NCI-H1930 (cell line): ENCODE measurements at places on chromosomes 6 and 20.

GRCh38 chr6:98657764-98658163 is 176.6 kb upstream of the POU3F2 start:
- DNase-seq: no peak

GRCh38 chr20:24366336-24367004 is 103.0 kb upstream of the SYNDIG1 start:
- no peak for DNase-seq

- no peak for DNase-seq
Measured at GRCh38 chr6:75935473-75935793, 137.0 kb downstream of the IMPG1 start.

DNA sequence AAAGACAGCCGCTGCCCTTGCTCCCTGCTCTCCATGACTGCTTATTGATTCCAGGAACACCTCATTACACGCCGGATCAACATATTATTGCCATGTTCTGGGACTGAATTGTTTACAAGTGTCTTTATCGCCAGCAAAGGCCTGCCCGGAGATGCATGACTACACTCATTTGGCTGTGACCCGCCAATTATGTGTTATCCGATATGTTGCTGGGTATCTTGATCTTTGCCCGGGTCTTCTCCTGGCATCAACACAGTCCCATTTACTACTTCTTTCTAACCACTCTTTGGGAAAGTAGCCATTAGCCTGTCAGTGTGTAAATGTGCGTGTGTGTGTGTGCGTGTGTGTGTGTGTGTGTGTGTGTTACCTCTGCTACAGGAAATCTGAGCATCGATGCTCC is 15.4 kb downstream of the LINC00237 start:
- no peak for DNase-seq

GRCh38 chr6:11665604-11666326 is 112.8 kb downstream of the ADTRP start:
- DNase-seq: no peak

DNA sequence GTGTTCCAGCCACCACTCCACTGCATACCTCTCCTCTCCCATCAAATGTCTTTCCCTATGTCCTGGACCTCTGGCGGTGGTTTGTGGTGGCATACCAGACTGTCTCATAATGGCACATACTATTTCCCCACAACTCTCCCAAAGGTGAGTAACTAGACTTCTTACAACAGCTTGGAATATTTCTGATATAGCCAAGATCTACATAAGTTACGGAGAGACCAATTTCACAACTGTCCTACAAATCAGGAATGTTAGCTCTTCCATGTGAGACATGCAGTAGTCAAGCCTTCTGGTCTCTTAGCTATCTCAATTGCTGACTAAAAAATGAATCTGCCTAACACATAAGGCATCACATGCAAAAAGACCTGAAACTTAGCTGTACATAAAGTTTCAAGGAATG is 588.9 kb downstream of the RNF144B start:
- DNase-seq: no peak

- DNase-seq: no peak
Measured at GRCh38 chr6:12324099-12324498, 33.9 kb downstream of the EDN1 start.

DNA sequence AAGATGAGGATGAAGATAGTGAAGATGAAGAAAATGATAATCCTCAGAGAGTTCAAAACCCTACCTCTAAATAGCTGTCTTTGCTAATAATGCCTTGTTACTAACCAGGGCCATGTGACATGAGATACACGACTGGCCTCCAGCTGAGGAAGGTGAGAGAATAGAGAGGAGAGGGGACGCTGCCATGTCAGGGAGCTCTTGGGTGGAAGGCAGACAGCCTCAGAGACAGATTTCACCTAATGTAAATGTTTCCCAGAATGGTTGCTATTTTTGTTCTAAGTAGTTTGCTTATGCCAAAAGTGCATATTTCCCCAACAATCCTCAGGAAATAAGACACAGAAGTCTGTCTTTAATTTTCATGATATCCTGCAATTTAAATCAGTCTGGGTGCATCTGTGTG is 138.4 kb downstream of the ELOVL4 start:
- DNase-seq: no peak

GRCh38 chr6:165448210-165448609 is 138.8 kb upstream of the C6orf118 start:
- no peak for DNase-seq

GRCh38 chr20:21033817-21034216 is 72.3 kb downstream of the LINC00237 start:
- DNase-seq: no peak

DNA sequence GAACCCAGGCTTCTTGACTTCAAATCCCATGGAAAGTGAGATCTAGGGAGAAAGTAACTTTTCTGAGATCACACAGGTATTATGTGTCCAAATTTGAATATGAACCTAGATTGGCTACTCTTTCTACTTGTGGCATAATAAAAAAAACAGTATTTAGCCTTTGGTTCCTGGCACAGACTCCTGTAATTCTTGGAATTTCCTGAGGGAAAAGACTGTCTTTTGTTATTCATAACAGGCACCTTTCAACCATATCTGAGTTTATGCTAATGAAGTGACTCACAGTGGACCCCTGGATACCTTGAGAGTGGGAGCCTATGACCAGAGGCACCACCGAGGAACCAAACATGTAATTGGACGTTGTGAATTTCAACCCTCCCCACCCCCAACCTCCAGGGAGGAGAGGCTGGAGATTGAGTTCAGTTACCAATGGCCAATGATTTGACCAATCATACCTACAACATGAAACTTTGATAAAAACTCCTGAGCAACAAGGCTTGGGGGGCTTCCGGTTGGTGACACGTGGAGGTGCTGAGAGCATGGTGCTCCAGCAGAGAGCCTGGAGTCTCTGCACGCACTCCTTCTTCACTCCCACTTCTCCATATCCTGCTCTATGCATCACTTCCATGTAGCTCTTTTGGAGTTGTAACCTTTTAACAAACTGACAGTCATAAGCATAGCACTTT is 48.8 kb downstream of the LAMA4 start:
- no peak for DNase-seq

DNA sequence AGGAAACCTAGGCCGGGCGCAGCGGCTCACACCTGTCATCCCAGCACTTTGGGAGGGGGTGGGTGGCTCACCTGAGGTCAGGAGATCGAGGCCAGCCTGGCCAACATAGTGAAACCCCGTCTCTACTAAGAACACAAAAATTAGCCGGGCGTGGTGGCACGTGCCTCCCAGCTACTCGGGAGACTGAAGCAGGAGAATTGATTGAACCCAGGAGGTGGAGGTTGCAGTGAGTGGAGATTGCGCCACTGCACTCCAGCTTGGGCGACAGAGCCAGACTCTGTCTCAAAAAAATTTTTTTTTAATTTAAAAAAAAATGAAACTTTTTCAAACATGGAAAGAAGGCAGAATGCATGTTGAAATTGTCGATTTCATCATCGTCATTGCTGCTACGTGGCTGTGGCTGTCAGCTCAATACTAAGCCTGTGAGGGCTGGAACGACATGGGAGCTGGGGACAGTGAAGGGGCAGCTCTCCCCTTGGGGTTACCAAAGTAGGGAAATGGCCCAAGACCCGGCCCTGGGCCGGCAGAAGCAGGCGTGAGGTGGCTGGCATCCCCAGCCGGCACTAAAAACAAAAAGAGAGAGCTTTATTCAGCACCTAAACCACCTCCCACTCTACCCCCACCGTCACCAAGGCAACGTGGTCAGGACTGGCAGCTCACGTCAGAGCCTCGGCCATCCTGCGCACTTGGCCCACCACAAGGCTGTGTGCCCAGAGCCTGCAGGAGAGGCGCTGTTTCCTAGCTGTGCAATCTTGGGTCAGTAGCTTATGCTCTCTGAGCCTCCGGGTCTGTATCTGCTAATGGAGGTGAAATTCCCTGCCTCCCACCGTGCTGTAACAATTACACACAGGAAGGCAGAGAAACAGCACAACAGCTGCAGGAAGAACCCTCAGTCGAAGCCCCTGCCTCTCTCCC is 30.8 kb downstream of the AGPAT4 start:
- no peak for DNase-seq

- no peak for DNase-seq
Measured at GRCh38 chr6:111564482-111564945, 41.2 kb downstream of the TRAF3IP2 start.

DNA sequence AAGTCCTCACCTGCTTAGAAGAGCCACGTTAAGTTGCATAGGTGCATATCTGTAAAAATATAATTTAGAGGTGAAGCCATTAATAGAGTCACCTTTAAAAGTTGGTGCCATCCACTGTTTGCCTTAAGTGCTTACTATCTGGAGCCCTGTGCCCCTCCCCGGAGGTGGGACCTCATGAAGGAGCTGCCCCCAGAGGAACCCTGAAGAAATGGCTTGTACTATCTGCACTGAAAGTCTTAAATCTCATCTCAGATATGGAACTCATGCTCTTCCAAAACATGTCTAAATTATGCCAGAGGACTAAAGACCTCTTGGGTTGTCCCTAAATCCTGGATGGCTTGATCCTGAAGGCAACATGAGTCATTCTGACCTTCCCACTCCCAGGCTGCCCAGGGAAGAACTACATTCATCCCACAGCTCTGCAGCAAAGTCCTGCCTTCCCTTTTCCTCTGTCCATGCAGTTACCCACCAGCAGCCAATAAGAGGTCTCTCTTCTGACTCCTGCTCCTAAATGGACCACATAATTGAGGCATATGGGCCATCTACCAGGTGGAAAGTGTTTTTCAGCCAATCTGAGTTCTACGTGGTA is 85.3 kb downstream of the ASXL1 start:
- no peak for DNase-seq

DNA sequence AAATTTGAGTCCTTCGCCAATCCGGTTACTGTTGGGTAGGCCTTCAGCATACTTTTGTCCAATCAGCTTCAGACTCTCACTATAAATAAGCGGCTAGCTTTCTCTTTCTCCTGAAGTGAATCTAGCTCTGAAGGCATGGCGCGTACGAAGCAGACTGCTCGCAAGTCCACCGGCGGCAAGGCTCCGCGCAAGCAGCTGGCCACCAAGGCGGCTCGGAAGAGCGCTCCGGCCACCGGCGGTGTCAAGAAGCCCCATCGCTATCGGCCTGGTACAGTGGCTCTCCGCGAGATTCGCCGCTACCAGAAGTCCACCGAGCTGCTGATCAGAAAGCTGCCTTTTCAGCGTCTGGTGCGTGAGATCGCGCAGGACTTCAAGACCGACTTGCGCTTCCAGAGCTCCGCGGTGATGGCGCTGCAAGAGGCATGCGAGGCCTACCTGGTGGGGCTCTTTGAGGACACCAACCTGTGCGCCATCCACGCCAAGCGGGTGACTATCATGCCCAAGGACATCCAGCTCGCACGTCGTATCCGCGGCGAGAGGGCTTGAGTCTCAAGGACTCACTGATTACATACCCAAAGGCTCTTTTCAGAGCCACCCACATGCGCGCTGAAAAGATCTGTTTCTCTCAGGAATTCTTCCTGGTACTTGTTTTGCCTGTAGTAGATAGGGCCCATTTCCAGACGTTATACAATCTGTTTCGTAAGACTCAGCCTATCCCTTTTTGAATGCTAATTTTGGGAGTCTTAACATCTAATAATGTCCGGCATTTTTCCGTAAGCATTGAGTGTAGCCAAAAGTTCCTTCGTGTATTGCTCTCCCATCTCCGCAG is 102.0 kb downstream of the OR2B2 start:
- peak; percentile 87 for DNase-seq

DNA sequence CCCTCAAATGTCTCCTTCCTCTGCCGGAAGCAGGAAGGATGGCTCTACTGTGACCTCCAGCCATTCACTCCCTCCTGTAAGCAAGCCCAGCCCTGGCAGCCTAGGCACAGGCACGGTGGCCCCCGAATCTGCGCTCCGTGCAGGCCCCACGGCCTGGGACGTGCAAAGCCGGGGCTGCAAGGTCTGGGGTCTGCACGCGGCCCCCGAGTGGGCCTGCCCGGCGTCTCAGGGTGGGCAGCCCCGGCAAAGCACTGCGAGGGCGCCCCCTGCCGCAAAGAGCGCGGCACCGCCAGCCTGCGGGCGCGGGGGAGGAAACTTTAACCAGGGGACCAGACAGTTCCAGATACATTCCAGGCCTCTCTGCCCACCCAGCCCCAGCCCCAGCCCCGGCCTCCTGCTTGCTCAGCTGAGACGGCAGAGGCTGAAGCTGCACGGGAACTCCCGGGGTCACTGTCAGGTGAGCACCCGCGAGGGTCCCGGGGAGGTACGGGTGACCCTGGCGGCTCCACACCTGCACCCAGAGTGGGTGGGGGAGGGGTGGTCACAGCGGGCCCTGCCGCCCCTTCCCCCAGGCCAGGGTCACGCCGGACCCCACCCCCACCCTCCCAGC is 98.8 kb downstream of the ASXL1 start:
- DNase-seq: no peak

- DNase-seq: no peak
Measured at GRCh38 chr6:129069006-129069405, 186.1 kb downstream of the LAMA2 start.

- DNase-seq: no peak
Measured at GRCh38 chr6:130019326-130020072, 1.1 kb downstream of the L3MBTL3 start.
